ENCODE measurements at places on chromosomes 6 and 20. TPM values are rescaled to one million over a fixed set of nuclear protein-coding genes. Genes with fewer than 3 reads are reported as not detected.

GRCh38 chr6:41489120-41489851, 56.9 kb upstream of the FOXP4 start:
- DNase-seq = peak; percentile 68

ALDH8A1 gene
- 0.15 TPM for total RNA-seq

DNA sequence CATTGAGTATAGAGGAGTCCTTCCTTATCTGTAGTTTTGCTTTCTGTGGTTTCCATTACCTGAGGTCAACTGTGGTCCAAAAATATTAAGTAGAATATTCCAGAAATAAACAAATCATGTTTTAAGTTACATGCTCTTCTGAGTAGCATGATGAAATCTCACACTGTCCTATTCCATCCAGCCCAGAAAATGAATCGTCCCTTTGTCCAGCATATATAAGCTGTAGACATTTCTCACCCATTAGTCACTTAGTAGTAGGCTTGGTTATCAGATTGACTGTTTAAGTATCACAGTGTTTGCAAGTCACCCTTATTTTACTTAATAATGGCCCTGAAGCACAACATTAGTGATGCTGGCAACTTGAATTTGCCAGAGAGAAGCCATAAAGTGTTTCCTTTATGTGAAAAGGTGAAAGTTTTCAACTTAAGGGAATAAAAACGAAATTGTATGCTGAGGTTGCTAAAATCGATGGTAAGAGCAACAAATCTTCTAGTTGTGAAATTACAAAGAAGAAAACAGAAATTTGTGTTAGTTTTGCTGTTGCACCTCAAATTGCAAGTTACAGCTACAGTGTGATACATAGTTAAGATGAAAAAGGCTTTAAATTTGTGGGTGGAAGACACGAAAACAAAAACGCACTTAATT, 198.6 kb upstream of the SIM1 start:
- no peak for DNase-seq

ID4 gene
- total RNA-seq = 38.5 TPM

DACT2 gene
- total RNA-seq = 16.6 TPM

GRCh38 chr6:28586324-28586723, 60.6 kb downstream of the GPX5 start:
- DNase-seq = peak; percentile 71

GRCh38 chr6:68313911-68314310, 321.2 kb upstream of the ADGRB3 start:
- peak; percentile 35 for DNase-seq

- DNase-seq = no peak
Observed at GRCh38 chr20:8322662-8323217, 190.7 kb downstream of the PLCB1 start.

Data from endodermal cell (in vitro differentiated cells).